ENCODE measurements at places on chromosomes 11 and 22.

GRCh38 chr11:10255388-10256125, 38.5 kb downstream of the SBF2 start:
- DNase-seq = no peak

DNA sequence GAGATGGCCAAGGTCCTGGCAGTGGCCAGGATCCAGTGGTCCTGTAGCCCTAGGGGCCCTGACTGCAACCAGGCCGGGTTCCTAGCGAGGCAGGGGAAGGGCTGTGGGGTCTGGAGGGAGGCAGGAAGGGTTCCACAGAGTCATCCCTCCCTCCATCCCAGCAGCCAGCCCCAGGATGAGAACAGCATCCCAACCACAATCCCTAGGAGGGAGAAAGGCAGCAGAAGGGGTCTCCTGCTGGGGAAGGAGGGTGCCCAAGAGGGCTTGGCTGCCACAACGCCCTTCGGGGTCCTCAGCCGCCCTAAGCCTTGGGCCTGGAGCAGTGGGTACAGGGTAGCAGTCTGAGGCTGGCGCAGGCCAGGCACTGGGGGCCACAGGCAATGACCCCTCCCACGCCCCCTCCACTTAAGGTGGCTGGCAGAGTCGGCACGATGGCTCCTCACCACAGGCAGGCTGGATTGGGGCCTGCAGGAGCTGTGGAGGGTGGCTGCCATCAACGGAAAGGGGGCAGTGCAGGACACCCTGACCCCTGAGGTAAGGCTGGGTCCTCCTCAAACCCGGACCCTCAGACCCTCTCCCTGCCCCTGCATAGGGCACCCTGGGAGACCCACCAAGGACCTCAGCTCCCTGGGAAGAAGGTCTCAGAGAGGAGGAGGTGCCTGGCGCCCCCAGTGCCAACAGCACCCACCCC, 7.2 kb downstream of the SLC22A12 start:
- DNase-seq = no peak

DNA sequence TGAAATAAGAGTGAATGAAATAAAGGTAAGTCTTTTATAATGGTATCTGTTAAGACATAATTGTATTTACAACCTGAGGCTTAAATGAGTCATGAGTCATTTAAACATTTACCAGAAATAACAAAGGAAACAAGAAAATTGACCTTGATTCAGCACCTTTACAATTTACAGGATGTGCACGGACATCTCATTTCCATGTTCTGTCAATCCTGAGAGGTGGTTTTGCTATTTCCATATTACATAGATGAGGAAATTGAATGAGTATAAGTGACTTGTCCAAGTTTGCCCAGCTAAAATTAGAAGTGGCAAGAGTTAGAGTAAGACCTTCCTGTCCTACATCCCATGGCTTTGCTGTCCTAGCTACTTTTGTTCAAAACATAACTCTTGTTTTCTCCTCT, 89.1 kb downstream of the TRIM44 start:
- DNase-seq = no peak

GRCh38 chr11:1404461-1405185, 14.9 kb downstream of the BRSK2 start:
- DNase-seq = no peak

- DNase-seq = no peak
Observed at GRCh38 chr22:45164270-45165088, 754 bp downstream of the NUP50 start.

DNA sequence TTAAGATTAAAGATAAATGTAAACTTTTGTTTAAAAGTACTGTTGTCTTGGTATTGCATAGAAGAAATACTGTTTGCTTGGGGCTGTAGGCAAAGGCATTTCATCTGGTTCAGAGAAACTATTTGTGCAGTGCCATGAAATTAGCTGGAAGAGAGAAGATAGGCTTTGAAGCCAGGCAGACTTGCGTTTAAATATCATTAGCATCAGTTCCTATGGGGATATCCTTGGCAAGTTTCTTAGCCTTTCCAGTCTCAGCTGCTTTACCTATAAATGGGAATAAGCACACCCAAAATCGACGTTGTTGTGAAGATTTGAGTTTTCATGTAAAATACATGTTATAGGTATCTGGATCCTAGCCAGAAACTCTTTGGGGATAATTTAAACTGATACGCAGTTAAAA, 133.9 kb downstream of the FBXO7 start:
- no peak for DNase-seq

- no peak for DNase-seq
Observed at GRCh38 chr11:87358461-87358860, 320.7 kb downstream of the TMEM135 start.

DNA sequence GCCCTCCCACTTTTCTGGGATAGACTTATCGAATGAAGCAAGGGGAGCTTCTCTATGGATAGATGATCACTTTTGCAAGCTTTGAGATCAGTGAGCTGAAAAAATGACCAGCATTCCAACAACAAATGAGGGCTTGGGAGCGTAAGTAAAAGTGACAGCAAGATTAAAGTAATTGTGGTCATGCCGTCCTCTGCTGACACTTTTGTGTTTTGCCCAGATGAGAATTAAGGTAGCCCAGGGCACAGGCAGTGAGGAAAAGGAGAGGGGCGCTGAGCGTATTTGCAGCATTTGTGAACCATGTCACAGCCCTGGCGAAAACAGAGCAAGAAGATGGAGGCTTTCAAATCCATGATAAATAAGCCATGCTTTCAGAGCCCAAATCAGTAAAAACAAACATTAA, 24.6 kb upstream of the TMA7B start:
- no peak for DNase-seq

All from T47D (cell line).